ENCODE measurements at places on chromosomes 2 and 18.

GRCh38 chr2:241031436-241032165 lies 33.2 kb downstream of the SNED1 start:
- no peak for DNase-seq

DNA sequence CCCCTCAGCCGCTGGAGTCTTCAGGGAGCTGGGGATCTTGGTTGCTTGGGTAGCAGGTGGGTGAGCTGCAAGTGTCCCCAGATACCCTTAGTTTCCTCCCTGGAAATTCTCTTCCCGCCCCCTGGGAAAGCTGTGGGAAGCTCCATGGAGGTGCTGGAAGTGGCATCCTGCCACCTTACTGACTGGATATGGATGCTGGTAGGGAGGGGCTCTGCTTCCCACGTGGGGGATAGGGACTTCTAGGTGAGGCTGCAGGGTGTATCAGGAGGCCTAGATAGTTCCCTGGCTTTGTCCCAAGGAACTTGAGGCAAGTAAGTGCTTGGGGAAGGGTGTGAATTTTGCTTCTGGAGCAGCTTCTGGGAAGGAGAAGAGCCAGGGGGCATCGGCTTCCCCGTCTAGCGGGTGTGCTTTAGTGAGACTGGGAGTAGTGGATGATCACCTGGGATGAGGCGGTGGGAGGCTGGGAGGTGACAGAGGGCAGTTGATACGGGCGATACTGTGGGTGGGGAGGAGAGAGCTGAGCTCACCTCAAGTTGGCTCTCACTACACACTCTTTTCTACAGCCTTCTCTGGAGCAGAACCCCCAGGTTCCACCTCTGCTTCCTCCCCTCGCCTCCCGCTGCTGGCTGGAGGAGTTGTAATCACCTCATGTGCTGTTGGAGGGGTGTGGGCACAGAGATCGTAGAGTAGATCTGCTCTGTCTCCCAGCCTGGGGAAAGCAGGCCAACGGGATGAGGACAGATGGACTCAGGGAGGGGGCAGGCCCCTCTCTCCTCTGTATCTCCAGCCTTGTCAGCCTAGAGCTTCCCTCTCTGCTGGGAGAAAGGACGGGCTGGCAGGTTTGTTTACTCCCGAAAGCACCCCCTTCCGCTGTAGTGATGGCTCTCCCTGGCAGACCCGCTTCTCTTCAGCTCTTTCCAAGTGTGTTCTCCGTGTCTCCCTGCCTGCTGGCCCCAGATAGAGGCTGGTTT lies 19.8 kb downstream of the TET3 start:
- DNase-seq, result no peak

DNA sequence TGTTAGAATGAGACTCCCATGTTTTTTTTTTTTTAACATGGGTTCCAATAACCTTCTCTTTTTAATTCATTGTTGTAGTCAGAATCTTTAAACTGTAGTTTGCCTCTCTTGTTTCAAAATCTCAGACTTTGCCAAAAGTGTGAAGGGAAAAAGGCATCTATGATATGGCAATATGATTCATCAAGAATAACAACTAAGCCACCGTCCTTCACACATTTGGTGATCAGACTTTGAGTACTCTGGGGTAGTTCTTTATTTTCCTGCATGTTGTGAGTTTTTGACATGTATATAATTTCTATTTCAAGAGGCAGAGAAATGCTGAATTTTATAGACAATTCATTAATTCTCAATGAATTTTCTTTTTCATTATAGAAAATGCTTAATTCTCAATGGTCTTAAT lies 53.5 kb upstream of the CERS6 start:
- no peak for DNase-seq

DNA sequence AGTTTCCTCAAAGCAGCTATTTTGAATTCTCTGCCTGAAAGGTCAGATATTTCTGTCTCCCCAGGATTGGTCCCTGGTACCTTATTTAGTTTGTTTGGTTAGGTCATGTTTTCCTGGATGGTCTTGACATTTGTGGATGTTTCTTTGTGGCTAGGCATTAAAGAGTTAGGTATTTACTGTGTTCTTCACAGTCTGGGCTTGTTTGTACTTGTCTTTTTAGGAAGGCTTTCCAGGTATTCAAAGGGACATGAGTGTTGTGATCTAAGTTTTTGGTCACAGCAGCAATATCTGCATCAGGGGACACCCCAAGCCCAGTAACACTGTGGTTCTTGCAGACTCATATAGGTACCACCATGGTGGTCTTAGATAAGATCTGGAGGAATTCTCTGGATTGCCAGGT lies 11.8 kb downstream of the MYO3B start:
- no peak for DNase-seq

- DNase-seq, result no peak
These were observed 126.5 kb downstream of the ZNF407 start for GRCh38 chr18:74724186-74724585.

DNA sequence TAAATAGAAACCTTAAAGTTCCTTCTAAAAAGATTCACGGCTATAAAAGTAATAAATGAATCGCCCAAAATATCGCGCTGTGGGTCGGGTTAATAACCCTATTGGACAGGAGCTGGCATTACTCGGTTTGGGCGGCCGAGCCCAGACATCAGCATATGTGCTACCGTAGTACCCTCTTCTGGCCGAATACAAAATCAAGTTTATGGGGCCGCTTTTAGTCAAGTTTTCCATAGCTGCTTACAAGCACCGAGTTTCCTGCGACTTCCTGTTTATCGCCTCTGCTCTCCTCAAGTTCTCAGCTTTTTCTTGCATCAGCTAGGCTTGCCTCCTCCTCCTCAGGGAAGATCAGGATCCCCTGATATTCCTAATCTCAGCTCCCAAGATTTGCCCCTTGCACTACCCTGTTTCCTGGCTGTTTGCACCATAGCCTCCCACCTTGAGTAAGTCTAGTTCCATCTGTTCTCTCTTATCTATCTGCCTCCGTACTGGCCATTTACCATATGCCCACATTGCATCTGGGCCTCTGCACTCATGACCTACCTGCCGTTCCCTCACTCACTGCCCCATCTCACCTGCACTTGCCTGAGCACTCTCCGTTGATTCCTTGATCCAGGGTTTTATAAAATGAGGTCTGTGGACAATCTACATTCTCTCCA lies 56.1 kb downstream of the SLC35F5 start:
- DNase-seq, result peak; percentile 65

GRCh38 chr2:191316246-191316994 lies 71.2 kb downstream of the MYO1B start:
- DNase-seq, result no peak

GRCh38 chr2:236531996-236532395 lies 37.6 kb upstream of the ACKR3 start:
- DNase-seq, result no peak

GRCh38 chr2:30883822-30884221 lies 76.6 kb upstream of the CAPN13 start:
- DNase-seq, result no peak

- DNase-seq, result no peak
These were observed 677.6 kb downstream of the IRS1 start for GRCh38 chr2:226122041-226122440.

GRCh38 chr2:3294069-3294468 lies 83.5 kb downstream of the EIPR1 start:
- DNase-seq, result no peak

DNA sequence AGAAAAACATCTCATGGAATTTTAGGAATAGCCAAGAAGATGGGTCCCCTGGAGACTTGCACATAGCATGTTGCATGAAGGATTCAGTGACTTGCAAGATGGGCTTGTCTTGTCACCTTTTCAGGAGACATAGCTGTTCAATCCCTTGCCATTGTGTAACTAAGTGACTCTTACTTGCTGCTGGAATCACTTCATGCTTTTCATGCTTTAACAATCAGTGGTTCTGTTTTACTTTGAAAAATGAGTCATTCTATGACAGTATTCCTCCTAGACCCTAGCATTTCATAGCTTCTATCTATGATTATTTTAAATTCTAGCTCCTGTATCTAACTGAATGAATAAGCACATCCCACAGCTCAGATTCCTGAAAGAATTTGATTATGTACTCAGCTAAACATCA lies 2.8 kb downstream of the KYNU start:
- no peak for DNase-seq

DNA sequence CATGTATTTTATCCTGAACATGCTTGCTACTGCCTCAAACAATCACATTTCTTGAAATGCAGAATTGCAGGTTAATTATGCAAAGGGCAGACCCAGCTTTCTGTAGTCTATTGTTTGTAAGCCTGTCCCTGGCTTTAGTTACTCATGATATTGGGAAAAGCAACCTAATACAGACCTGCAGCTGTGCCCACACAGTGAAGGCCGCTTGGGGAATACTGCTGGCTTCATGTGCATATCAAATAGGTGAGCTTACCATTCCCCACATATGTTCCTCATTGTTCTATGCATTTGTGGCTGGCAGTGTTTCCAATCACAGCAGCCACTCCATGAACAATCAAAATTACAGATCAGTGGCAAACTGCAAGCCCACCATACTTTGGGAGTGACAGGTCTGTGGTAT lies 186.3 kb downstream of the TMEM163 start:
- DNase-seq, result no peak

DNA sequence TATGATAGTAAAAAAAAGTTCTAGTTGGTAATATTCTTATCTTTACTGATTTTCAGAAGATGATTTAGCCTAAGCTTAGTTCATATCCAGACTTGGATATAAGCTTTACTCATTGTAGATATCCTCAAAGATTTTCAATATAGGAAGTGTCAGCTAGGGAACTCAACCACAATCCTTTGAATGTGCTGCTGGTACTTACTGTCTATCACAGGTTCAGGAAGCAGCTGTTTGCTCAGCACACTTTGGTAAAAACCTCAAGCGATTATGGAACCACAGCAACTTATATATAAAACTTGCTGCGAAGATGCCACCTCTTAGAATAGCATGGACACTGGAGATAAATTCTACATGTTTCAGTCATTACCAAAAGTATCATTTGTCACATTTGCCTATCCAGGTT lies 60.1 kb upstream of the TNFRSF11A start:
- DNase-seq, result no peak

GRCh38 chr2:201786471-201786870 lies 5.7 kb upstream of the ALS2 start:
- no peak for DNase-seq

- no peak for DNase-seq
These were observed 728 bp downstream of the AUP1 start for GRCh38 chr2:74528600-74529356.

GRCh38 chr2:191545361-191545760 lies 132.6 kb upstream of the NABP1 start:
- DNase-seq, result no peak

GRCh38 chr2:148642891-148643416 lies 1.6 kb upstream of the EPC2 start:
- no peak for DNase-seq

DNA sequence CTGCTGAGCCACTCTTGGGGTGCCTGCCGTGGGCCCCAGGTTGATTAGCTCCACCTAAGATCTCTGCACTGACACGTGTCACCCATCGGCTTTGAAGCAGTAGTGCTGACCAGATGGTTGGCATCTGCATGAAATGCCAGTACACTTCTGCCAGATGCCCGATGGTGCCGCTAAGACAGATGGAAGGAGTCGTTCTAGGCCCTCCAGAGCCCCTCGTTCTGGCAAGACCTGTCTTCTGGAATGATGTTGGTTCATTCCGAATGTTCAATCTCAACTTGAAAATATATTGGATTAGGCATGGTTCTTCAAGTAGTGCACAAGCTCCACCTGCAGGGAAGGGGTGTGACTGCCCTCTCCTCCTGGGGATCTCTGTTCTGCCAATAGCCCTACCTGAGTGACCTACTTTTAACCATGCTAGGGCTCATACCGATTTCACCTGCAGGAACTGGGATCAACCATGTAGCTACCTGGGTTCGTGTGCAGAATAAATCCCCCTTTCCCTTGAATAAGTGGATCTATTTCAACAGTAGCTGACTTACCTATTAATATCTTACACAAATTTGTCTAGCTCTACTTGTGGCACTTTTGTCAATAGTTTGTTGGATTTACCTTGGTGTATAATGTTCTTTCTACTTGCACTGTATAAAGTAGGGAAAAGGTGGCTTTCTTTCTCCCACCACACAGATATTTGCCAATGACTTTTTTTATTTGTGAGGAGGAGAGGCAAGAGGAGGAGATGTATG lies 342.6 kb downstream of the CTNNA2 start:
- no peak for DNase-seq

GRCh38 chr18:35174093-35174731 lies 66.6 kb upstream of the ZNF397 start:
- DNase-seq, result no peak

DNA sequence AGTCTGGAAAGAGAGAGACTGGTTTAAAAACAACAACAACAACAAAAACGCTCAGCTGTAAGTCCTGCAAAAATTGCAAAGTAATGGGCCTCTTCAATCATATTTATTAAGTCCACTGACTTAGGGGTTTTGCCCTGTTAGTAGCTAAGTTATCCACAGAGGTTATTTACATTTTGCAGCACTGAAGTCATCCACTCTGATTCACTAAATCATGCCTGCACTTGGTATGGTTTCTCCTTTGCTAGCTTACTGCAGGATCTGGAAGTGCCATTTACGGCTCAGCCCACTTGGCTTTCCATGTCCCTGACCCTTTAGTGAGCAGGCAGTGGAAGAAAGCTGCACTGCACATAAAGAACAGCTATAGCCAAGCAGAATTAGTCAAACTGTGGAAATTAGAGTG lies 484.4 kb downstream of the NRXN1 start:
- DNase-seq, result no peak

DNA sequence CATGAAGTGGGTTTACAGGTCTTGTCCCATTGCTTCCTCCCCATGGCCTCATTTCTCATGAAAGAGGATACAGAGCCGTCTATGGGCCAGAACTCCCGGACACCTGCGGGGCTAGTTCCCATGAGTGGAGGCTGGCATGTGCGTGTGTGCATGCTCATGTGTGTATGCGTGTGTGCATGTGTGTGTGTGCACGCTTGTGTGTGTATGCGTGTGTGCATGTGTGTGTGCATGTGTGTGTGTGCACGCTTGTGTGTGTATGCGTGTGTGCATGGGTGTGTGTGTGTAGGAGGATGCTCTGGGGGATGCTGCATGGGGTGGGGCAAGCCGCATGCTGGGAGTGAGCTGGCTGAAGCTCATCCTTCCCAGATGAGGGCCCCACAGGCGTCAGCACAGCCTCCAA lies 20.8 kb downstream of the INHBB start:
- no peak for DNase-seq

DNA sequence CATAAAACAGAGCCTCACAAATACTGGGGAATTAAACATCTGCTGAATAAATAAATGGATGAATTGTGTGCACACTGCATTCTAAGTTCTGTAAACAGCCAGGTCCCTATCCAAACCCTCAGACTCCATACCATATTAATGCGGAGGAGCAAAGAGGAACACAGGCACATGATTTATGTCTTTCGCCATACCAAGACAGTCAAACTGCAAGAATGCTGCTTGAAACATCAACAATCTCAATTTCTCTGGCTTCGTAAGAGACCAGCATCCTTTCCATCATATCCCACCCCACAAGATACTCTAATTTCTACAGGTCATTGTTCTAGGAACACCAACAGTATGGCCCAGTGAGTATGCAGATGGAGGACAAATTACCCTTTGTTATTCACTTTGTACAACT lies 15.0 kb downstream of the KANSL3 start:
- no peak for DNase-seq

GRCh38 chr2:188997263-188997662 lies 23.1 kb downstream of the COL3A1 start:
- DNase-seq, result no peak

- DNase-seq, result no peak
These were observed 67.3 kb downstream of the GORASP2 start for GRCh38 chr2:170996316-170996715.
